ENCODE measurements at places on chromosomes 3 and 15. TPM values are rescaled to one million over a fixed set of nuclear protein-coding genes. Genes with fewer than 3 reads are reported as not detected.

DNA sequence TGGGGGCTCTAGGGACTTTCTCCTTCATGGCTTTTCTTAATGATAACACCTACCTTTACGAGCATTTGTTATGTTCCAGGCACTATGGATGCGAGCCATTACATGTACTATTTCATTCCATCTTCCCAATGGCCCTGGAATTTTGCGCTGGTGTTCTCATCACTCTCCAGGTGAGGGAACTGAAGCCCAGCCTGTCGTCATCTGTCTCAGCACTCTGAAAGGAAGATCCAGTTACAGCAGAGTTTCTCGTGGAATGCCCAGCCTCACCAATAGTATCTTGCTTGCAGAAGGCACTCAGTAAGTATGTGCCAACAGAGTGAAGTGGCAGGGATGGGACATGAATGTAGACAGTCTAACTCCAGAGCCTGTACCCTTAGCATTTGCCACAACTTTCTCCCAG is 56.8 kb downstream of the NOX5 start:
- no peak overlapping the region for H3K27ac ChIP-seq
- H3K36me3 ChIP-seq, result no peaks in the 10 kb centered on the region
- no peak for DNase-seq
- peaks cover 19% of the 10 kb centered on the region for H3K4me1 ChIP-seq
- no peak overlapping the region for H3K4me3 ChIP-seq

GRCh38 chr15:36294359-36294758 is 285.1 kb upstream of the CDIN1 start:
- DNase-seq, result no peak
- H3K27me3 ChIP-seq, result no peaks in the 10 kb centered on the region
- H3K27ac ChIP-seq, result no peak overlapping the region
- H3K4me3 ChIP-seq, result no peak overlapping the region
- H3K36me3 ChIP-seq, result no peaks in the 10 kb centered on the region
- H3K4me1 ChIP-seq, result no peaks in the 10 kb centered on the region

DNA sequence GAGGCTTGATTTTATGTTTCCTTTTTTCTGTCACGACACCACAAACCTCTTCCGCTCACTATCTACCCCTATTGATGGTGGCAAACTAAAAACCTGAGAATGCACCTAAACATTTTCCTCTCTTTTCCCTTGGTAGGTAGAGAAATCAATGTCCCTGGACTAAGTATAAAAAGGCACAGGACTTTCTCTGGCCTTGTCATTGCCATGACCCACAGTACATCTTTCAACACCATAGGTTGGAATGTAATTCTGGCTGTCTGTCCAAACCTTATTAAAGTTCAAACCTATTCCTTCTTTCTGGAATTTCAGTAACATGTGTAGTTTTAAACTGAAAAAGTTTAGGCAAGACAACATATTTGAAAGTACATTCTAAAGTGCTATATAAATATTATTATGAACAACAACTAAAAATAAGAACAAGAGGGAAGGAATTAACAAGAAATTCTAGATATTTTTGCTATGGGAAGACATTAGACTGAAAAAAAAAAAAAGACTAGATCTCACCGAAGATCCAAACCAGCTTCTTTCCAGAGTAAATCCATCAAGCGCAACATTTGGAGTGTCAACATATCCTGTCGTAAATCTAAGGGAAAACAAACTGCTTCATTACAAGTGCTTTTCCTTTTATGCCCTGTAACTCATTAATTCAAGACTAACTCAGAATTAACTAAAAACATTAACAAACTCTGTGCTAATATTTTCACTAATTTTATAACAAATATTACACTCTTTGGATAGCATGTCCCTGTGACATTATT is 73.1 kb downstream of the FAIM start:
- no peaks in the 10 kb centered on the region for H3K27me3 ChIP-seq
- no peak overlapping the region for H3K27ac ChIP-seq
- no peak overlapping the region for H3K4me3 ChIP-seq
- no peaks in the 10 kb centered on the region for H3K4me1 ChIP-seq
- DNase-seq, result no peak

Gene STRA6
- total RNA-seq, result 3.1 TPM

GRCh38 chr3:30648670-30649357 is 42.4 kb downstream of the TGFBR2 start:
- no peak overlapping the region for H3K27ac ChIP-seq
- no peaks in the 10 kb centered on the region for H3K27me3 ChIP-seq
- DNase-seq, result no peak
- no peak overlapping the region for H3K4me3 ChIP-seq
- peaks cover 10% of the 10 kb centered on the region for H3K4me1 ChIP-seq

- no peak overlapping the region for H3K27ac ChIP-seq
- no peaks in the 10 kb centered on the region for H3K4me1 ChIP-seq
- H3K27me3 ChIP-seq, result no peaks in the 10 kb centered on the region
- no peak overlapping the region for H3K4me3 ChIP-seq
- no peak for DNase-seq
These were observed 80.2 kb downstream of the LRRK1 start for GRCh38 chr15:100999369-100999768.

- DNase-seq, result no peak
- no peaks in the 10 kb centered on the region for H3K4me1 ChIP-seq
- H3K4me3 ChIP-seq, result no peak overlapping the region
- no peaks in the 10 kb centered on the region for H3K36me3 ChIP-seq
- no peak overlapping the region for H3K27ac ChIP-seq
These were observed 287.3 kb upstream of the CTDSPL start for GRCh38 chr3:37574177-37574943.

DNA sequence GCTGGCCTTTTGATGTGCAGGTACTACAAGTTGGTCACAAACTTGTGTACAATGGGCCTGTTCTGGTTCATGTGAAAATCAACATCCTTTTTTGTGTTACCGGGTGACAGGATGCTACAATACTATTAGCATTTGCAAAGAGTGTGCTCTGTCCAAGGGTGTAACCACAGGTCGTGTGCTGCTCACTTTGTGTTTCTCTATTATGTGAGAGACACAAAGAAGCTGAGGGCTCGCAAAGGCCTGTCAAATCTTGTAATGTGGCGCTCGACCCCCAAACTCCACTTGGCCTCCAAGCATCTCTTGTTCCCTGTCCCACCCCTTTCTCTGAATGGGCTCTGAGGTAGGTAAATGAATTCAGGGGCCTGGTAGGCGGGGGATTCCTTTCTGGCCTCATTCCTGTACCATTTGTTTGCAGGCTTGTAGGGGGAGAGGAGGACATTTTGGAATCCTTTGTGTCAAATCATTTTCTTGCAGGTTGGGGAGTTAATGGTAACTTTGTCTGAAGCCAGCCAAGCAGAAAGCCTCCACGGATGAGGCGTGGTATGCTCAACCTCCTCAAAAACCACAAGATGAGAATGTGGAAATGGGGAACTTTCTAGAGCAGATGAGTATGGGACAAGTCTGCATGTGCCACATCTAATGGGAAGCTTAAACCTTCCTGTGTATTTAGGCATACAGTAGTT is 109.1 kb downstream of the OPA1 start:
- H3K36me3 ChIP-seq, result no peaks in the 10 kb centered on the region
- H3K4me3 ChIP-seq, result no peak overlapping the region
- H3K27ac ChIP-seq, result no peak overlapping the region
- H3K27me3 ChIP-seq, result peaks cover 7% of the 10 kb centered on the region

Gene GOLGA8T
- not detected for total RNA-seq

Gene NR2E3
- 0.28 TPM for total RNA-seq

DNA sequence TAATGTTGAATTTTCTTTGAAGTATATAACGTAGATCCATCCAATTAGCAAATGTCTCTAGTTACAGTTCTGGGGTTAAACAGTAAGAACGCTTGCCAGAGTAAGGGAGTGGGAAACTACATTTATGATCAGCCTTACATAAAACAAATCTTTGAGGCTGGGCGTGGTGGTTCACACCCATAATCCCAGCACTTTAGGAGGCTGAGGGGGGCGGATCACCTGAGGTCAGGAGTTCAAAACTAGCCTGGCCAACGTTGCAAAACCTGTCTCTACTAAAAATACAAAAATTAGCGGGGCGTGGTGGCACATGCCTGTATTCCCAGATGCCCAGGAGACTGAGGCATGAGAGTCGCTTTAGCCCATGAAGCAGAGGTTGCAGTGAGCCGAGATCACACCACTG is 50.1 kb upstream of the GATM start:
- no peak for DNase-seq
- peaks cover 56% of the 10 kb centered on the region for H3K27me3 ChIP-seq

DNA sequence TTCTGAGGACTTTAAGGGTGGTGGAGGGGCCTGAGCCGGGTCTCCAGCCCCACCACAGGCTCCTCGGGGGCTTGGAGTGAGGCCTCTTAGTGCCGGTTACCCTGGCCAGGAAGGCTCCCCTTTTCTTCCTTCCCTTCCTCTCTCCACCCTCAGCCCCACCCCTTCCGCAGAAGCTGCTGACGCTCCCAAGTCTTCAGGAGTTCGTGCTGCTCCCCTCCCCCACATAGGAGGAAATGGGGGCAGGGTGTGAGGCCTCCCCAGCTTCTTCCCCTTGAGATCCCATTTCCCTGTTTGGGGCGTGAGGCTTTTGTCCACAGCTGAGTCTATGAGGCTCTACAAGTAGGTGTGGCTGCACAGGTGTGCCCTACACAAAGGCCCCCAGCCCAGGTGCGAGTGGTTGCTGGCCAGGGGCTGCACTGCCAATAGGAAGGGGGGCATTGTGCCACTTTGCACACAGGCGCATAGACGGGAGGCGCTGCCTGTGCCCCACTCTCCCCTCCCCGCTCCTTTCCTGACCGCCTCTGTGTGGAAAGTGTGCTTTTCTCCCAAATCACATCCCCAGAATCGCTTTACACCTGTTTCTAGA is 915 bp upstream of the CALML4 start:
- H3K27me3 ChIP-seq, result peaks cover 18% of the 10 kb centered on the region
- peaks cover 36% of the 10 kb centered on the region for H3K4me1 ChIP-seq
- no peak for DNase-seq
- no peak overlapping the region for H3K27ac ChIP-seq
- no peaks in the 10 kb centered on the region for H3K36me3 ChIP-seq
- H3K4me3 ChIP-seq, result no peak overlapping the region

Gene POLQ
- total RNA-seq, result 15.6 TPM

Gene DTX3L
- total RNA-seq, result 2.2 TPM

DNA sequence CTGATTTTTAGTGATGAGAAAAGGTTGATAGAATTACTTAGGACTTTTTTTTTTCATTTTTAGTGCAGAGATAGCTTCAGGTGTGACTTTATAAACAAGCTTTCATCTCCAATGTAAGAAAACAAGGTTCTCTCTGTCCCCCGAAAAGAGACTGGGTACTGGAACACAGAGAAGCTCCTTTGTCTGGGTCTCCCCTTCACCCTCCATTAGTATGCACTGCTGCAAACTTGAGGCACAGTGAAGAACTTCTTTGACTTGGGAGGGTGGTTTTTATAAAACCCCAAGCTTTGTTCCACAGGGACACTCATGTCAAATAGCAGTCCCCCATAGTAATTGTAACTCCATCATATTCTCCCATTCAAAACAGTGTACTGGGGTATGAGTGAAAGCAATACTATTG is 93.5 kb upstream of the SOX2 start:
- H3K4me3 ChIP-seq, result no peak overlapping the region
- peaks cover 64% of the 10 kb centered on the region for H3K4me1 ChIP-seq
- no peaks in the 10 kb centered on the region for H3K27me3 ChIP-seq
- H3K27ac ChIP-seq, result no peak overlapping the region
- no peaks in the 10 kb centered on the region for H3K36me3 ChIP-seq

DNA sequence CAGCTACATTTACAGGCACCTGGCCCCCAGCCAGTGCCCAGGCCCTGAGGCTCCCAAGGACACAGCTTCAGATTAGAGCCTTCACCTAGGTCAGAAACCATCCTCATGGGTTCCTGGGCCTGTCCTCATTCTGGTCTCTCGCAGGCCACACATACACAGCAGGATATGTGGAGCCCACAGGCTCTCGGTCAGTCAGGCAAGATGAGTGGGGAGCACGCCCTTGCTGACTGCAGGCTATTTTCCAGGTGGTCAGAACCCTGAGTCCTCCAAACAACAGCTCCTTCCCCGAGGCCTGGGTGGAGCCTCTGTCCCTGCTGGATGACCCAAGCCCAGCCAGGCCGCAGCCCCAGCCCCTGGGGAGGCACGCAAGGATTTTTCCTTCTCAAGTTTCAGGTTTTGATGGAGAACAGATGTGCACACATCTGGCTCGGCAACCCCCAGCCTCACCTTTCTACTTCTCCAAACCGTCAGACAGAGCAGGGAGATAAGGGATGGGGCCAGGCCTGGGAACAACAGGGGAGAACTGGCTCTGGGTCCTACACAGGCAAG is 1.6 kb downstream of the STRA6 start:
- no peak overlapping the region for H3K4me3 ChIP-seq
- H3K27ac ChIP-seq, result no peak overlapping the region
- no peaks in the 10 kb centered on the region for H3K27me3 ChIP-seq
- DNase-seq, result peak; percentile 13

DNA sequence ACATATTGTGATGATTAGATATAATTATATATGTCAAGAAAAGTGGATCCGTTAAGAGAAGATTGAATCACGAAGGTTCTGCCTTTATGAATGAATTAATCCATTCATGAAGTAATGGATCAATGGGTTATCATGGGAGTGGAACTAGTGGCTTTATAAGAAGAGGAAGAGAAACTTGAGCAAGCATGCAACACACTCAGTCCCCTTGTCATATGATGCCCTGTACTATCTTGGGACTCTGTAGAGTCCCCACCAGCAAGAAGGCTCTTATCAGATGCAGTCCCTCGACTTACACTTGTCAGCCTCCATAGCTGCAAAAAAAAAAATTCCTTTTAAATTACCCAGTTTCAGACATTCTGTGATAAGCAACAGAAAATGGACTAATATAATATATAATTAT is 301.9 kb downstream of the RAP2B start:
- no peaks in the 10 kb centered on the region for H3K4me1 ChIP-seq
- H3K27me3 ChIP-seq, result no peaks in the 10 kb centered on the region
- H3K36me3 ChIP-seq, result no peaks in the 10 kb centered on the region
- no peak overlapping the region for H3K4me3 ChIP-seq

Gene CNTN4
- total RNA-seq, result 5.1 TPM

Gene IQGAP1
- 44.8 TPM for total RNA-seq

Gene GP5
- total RNA-seq, result 0.03 TPM

DNA sequence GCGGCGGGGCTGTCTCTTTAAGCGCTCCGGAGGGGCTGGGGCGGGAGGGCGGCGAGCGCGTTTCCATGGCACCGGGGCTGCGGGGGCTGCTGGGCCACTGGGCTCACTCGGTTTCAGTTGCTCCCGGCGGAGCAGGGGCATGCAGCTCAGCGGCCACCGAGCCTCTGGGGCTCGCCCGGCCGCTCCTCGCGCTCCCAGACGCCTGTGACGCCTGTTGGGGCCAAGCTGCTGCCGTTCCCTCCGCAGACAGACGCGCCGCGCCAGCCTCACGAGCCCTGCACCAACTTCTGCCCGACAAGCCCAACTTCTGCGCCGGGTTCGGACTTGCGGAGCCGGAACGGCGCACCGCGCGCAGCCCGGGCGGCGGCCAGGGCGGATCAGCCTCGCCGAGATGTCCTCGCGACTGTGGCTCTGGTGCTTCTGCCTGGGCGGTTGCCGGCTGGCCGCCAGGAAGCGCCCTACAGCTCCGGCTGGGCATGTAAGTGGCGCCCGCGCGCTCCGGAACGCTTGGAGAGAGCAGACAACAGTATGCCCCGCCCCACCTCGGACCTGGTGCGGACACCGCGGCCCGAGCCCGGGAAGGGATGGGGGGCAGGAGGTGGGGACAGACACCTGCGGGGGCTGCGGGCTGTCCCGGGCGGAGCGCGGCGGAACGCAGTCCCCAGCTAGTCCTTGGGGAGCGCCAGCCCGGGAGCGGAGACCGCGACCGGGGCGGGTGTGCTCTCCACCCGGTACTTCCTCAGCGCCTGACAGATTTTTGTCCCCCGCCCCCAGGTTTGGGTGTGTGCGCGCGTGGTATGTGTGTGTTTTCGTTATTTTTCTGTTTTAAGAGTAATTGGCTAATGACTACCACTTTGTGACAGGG is 154.1 kb upstream of the GOLIM4 start:
- no peaks in the 10 kb centered on the region for H3K36me3 ChIP-seq
- peak; percentile 96 for DNase-seq
- peak overlapping the region; percentile 86 for H3K4me3 ChIP-seq

Gene PRR20G
- total RNA-seq, result not detected

Gene RTP4
- not detected for total RNA-seq
